ENCODE measurements at places on chromosomes 4 and X.

GRCh38 chrX:16839852-16840460 is 30.2 kb downstream of the RBBP7 start:
- no peaks in the 10 kb centered on the region for H3K27me3 ChIP-seq
- H3K4me1 ChIP-seq, result no peaks in the 10 kb centered on the region
- H3K27ac ChIP-seq, result no peak overlapping the region
- no peak for DNase-seq

DNA sequence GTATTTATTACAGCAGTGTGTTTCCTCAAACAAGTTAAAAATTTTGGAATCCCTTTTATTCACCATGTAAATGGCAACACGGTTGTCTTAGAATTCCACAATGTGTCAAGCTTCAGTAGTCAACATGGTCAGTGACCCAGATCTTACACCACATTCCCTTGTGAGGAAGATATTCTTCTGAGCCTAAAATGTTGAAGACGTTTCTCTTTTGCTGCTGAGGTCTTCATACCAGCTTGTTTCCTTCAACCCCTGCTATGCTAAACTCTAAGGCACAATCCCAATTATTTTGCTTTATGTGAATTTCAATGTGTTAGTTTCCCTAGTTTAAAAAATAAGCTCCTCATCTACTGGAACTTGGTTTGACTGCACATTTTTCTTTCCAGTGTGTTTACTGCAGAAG is 17.6 kb upstream of the LDB2 start:
- H3K4me3 ChIP-seq, result no peak overlapping the region
- H3K27ac ChIP-seq, result no peak overlapping the region
- no peak for DNase-seq
- H3K27me3 ChIP-seq, result no peaks in the 10 kb centered on the region
- H3K4me1 ChIP-seq, result peaks cover 8% of the 10 kb centered on the region

- H3K4me3 ChIP-seq, result peak within 1 kb of the TSS; percentile 99
- H3K27ac ChIP-seq, result peak within 1 kb of the TSS; percentile 98
- peaks cover 31% of the 10 kb centered on the region for H3K36me3 ChIP-seq
- peak; percentile 92 for DNase-seq
- no peaks in the 10 kb centered on the region for H3K27me3 ChIP-seq
- H3K4me1 ChIP-seq, result peaks cover 36% of the 10 kb centered on the region
Measured at GRCh38 chr4:1721003-1721665, at the start of the genes TACC3 and TMEM129. Gene TACC3, plus strand, starts transcription at chr4:1721521. Its CDS starts 1,901 bp downstream, at chr4:1723422. Gene TMEM129, minus strand, starts transcription at chr4:1721323. Its CDS starts 486 bp downstream, at chr4:1720837.

DNA sequence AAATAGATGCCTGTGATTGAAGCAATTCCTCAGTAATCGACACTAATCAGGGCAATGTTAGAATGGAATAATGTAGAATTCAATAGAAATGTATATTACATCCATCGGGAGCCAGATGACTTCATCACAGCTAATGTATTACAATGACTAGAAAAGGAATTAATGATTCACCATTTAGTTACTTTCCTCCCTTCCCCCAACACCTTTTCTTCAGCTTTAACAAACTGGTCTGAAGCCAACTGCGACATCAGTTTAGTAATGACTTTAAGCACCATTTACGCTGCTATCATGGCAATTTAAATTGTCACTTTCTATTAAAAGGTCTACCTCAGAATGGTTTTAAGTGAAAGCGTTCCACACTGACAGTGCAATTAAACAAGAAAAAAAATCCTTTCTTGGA is 45.1 kb downstream of the SUPT20HL2 start:
- no peak overlapping the region for H3K4me3 ChIP-seq
- no peak for DNase-seq
- H3K27ac ChIP-seq, result no peak overlapping the region
- H3K36me3 ChIP-seq, result no peaks in the 10 kb centered on the region
- peaks cover 7% of the 10 kb centered on the region for H3K27me3 ChIP-seq

DNA sequence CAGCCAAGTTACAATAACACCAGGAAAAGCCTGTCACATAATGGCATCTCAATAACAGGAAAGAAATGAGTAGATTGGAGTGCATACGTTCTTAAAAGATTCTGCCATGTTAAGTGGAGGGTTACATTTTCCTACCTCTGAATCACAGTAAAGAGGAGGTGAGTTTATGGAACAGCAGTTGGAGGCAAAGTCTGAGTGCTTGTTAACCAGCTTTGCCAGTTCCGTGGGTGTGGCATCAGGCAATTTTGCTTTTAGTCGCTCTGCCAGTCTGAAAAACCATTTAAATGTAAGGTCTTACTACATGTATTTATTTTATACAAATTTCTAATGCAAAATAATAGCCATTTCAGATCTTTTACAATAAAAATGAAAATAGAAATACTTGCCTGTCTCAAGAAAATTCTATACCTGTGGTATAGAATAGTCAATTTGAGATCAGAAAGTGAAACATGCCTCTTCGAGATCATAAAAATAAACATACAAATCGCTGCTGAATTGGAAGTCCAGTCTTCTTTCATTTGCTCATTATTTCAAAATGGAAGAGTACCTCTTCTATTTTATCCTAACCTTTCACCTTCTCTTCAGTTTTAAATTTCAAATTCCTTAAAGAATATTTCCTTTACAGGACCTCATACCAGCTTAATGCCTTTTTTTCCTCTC is 31.4 kb downstream of the GC start:
- DNase-seq, result no peak
- H3K36me3 ChIP-seq, result no peaks in the 10 kb centered on the region
- H3K4me3 ChIP-seq, result no peak overlapping the region

DNA sequence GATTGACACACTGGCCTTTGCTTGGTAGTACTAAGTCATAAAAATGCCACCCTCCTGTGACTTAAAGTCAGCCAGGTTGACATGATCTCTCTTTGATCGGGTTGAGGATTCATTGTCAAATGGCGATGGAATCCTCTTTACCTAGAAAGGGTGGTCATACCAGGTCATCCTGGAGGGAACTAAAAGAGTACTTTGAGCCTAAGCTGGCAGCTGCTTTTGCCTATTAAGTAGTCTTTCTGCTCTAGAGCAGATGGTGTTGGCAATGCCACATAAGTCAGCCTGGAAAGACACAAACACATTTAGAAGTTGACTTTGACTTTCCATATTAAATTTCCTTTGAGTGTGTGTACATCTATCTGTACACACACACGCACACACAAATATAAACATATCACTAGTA is 39.2 kb upstream of the C4orf54 start:
- no peak for DNase-seq
- H3K4me3 ChIP-seq, result no peak overlapping the region
- H3K27me3 ChIP-seq, result peaks cover 4% of the 10 kb centered on the region
- no peaks in the 10 kb centered on the region for H3K36me3 ChIP-seq
- no peak overlapping the region for H3K27ac ChIP-seq
- no peaks in the 10 kb centered on the region for H3K4me1 ChIP-seq

- peaks cover 10% of the 10 kb centered on the region for H3K4me1 ChIP-seq
- DNase-seq, result no peak
- no peak overlapping the region for H3K27ac ChIP-seq
- H3K36me3 ChIP-seq, result peaks cover 4% of the 10 kb centered on the region
- H3K4me3 ChIP-seq, result no peak overlapping the region
Measured at GRCh38 chr4:40507977-40508376, 121.7 kb downstream of the RBM47 start.

- no peak for DNase-seq
- H3K27ac ChIP-seq, result no peak overlapping the region
- no peaks in the 10 kb centered on the region for H3K36me3 ChIP-seq
- H3K4me3 ChIP-seq, result no peak overlapping the region
- peaks cover 33% of the 10 kb centered on the region for H3K27me3 ChIP-seq
Measured at GRCh38 chr4:89538171-89538570, 230.6 kb upstream of the GPRIN3 start.

DNA sequence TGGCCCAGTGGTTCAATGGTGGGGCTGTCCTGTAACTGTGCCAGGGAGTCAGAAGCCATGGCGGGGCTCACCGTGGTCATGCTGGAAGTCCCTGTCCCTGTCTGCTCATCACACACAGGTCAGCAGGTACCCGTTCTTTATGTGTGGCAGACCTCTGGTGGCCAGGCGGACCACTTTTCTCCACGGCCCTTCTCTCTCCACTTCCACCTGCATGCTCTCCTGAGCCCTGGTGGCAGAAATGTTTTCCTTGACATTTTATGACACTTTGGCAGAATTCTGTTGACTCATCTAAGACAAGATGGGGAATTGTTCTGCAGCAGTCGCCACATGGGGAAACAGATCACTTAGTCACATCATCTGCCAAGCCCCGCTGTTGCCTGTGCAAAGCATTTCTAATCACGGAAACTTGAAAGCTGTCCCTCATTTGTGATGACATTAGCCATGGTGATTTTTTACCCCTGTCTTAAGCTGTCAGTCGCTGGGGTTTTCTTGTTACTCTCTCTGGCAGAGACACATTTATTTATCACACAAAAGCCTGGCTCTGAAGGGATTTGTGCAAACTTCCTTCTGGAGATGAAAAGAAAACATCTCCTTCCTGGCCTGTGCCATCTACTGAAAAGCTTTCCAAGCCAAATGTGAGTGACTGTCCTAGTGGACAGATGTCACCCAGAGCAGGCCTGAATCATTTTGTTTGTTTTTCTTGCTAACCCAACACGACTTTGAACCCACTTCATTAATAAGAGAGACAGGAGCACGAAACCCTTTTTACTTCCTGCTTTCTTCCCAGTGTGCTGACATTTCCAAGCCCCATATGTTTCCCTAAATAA is 38.8 kb upstream of the STIM2 start:
- H3K36me3 ChIP-seq, result peaks cover 5% of the 10 kb centered on the region
- no peak for DNase-seq
- peaks cover 8% of the 10 kb centered on the region for H3K4me1 ChIP-seq
- H3K27me3 ChIP-seq, result no peaks in the 10 kb centered on the region
- H3K4me3 ChIP-seq, result no peak overlapping the region
- H3K27ac ChIP-seq, result no peak overlapping the region

DNA sequence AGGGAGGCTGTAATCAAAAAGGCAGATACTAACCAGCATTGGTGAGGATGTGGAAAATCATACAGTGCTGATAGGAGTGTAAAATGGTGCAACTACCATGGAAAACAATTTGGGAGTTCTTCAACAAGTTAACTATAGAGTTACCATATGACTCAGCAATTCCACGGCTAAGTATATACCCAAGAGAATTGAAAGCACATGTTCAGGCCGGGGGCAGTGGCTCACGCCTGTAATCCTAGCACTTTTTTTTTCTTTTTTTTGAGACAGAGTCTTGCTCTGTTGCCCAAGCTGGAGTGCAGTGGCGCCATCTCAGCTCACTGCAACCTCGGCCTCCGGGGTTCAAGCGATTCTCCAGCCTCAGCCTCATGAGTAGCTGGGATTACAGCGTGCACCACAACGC is 15.0 kb upstream of the CD99L2 start:
- no peak overlapping the region for H3K4me3 ChIP-seq
- no peaks in the 10 kb centered on the region for H3K27me3 ChIP-seq
- DNase-seq, result no peak

- no peaks in the 10 kb centered on the region for H3K4me1 ChIP-seq
- H3K27me3 ChIP-seq, result no peaks in the 10 kb centered on the region
- no peaks in the 10 kb centered on the region for H3K36me3 ChIP-seq
Measured at GRCh38 chr4:62407534-62407933, 1207.4 kb downstream of the ADGRL3 start.

GRCh38 chr4:157423526-157424020 is 203.0 kb downstream of the GRIA2 start:
- no peak overlapping the region for H3K4me3 ChIP-seq
- DNase-seq, result no peak
- no peak overlapping the region for H3K27ac ChIP-seq
- H3K27me3 ChIP-seq, result no peaks in the 10 kb centered on the region

DNA sequence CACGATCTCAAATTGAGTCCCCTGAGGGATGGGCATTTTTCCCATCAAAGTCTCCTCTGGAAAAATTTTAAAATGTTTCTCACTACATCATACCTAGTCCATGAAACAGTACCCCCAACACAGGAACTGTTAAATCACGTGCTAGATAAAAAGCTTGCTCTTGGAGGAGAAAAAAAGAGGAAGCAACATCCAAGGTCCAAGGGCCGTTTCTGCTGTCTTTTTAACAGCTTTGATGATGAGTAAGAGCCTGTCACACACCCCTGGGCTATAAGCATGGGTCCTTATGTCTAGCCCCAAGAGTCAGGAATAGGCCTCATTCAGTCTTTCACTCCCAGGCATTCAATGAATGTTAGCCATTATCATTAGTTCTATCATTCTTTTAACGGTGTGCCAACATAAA is 128.9 kb downstream of the SH3KBP1 start:
- H3K27ac ChIP-seq, result no peak overlapping the region
- no peak for DNase-seq
- no peak overlapping the region for H3K4me3 ChIP-seq

DNA sequence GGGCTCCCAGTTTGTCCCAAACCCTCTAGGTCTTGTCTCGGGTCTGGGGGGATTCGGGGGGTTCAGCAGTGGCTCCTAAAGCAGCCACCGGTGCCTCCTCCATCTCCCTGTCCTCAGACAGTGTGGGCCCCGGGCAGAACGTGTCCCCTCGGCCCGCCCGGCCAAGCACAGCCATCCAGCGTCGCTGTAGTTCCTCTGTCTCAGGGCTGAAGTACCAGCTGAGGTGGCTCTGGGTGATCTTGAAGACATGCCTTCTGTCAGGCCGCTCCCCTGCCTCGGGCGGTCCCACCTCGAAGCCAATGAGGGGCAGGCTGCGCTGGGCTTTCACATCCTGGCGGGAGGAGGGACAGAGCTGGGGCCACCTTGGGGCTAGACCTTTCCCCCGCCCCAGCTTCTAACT is 5.9 kb downstream of the TSR2 start:
- H3K4me3 ChIP-seq, result no peak overlapping the region
- no peak for DNase-seq
- H3K4me1 ChIP-seq, result peaks cover 10% of the 10 kb centered on the region
- H3K27ac ChIP-seq, result no peak overlapping the region
- no peaks in the 10 kb centered on the region for H3K27me3 ChIP-seq
- H3K36me3 ChIP-seq, result peaks cover 6% of the 10 kb centered on the region

- peaks cover 2% of the 10 kb centered on the region for H3K36me3 ChIP-seq
- peak overlapping the region; percentile 96 for H3K4me3 ChIP-seq
- peak overlapping the region; percentile 83 for H3K27ac ChIP-seq
- peaks cover 22% of the 10 kb centered on the region for H3K4me1 ChIP-seq
- DNase-seq, result no peak
Measured at GRCh38 chr4:13483136-13483767, 888 bp downstream of the RAB28 start.

GRCh38 chrX:129945131-129945530 is 37.3 kb upstream of the BCORL1 start:
- no peak for DNase-seq
- H3K4me3 ChIP-seq, result no peak overlapping the region
- H3K36me3 ChIP-seq, result no peaks in the 10 kb centered on the region
- peaks cover 2% of the 10 kb centered on the region for H3K27me3 ChIP-seq
- H3K4me1 ChIP-seq, result peaks cover 4% of the 10 kb centered on the region

- H3K27ac ChIP-seq, result peak within 1 kb of the TSS; percentile 92
- peak within 1 kb of the TSS; percentile 95 for H3K4me3 ChIP-seq
- peaks cover 9% of the 10 kb centered on the region for H3K4me1 ChIP-seq
- DNase-seq, result peak; percentile 69
- H3K36me3 ChIP-seq, result no peaks in the 10 kb centered on the region
Measured at GRCh38 chrX:136251041-136251991, at the start of gene MAP7D3. Gene MAP7D3, minus strand, starts transcription at chrX:136251400. Its CDS starts 42 bp downstream, at chrX:136251358.

- no peak overlapping the region for H3K4me3 ChIP-seq
- no peaks in the 10 kb centered on the region for H3K36me3 ChIP-seq
- no peaks in the 10 kb centered on the region for H3K27me3 ChIP-seq
- peaks cover 19% of the 10 kb centered on the region for H3K4me1 ChIP-seq
- H3K27ac ChIP-seq, result no peak overlapping the region
Measured at GRCh38 chrX:53435997-53436396, 1.8 kb upstream of the HSD17B10 start.
